ENCODE measurements at places on chromosomes 2 and 18. TPM values are rescaled to one million over a fixed set of nuclear protein-coding genes. Genes with fewer than 3 reads are reported as not detected.
A peak's percentile ranks its signal among the peaks of the same experiment; 100 is the strongest.

DNA sequence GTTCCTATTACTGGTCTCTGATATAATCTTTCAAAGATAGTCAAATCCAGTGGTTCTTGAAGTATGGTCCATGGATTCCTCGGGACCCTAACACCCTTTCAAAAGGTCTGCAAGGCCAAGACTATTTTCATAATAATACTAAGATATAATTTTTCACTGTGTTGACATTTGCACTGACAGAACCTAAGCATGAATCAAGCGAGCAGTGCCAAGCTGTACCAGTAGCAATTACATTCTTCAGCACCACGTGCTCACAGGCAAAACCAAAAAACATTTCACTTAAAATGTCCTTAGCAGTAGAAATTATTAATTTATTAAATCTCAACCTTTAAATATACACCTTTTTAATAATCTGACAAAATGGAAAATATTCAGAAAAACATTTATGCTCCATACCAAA is 59.1 kb downstream of the EIF2AK3 start:
- peaks cover 28% of the 10 kb centered on the region for H3K36me3 ChIP-seq
- no peak for DNase-seq
- no peak overlapping the region for H3K4me3 ChIP-seq
- H3K27me3 ChIP-seq = no peaks in the 10 kb centered on the region
- H3K4me1 ChIP-seq = no peaks in the 10 kb centered on the region
- no peak overlapping the region for H3K27ac ChIP-seq

- H3K4me1 ChIP-seq = peaks cover 13% of the 10 kb centered on the region
- DNase-seq = peak; percentile 49
- peak overlapping the region; percentile 87 for H3K27ac ChIP-seq
- peaks cover 5% of the 10 kb centered on the region for H3K36me3 ChIP-seq
Measured at GRCh38 chr2:10688921-10689807, 611 bp downstream of the NOL10 start.

DNA sequence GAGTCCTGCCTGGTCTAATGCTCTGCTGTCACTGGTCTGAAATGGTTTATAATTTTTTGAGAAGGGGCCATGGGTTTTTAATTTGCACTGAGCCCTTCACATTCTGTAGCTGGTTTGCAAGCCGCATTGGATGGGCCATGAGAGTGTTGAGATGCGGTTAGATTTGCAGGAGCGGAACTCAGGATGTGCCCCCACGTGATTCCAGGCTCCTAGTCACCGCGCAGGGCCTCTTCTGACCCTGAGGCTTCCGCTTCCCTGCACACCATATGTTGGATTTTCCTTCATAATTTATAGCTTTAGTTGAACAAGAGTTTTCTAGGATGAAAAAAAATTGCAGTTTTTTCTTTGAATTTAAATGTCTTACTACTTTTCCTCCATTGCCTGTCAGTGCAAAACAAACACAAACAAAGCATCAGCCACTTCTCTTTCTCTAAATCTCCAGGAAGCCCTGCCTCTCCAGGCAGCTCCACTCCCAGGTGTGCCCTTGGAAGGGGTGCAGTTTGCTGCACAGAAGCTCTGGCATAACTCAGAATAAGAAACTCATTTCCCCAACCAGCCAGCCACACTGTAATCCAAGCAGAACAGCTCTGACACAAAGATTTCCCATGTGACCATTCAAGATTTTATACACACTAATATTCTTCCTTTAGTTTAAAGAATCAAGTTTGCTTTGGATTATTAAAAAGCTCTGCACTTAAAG is 18.4 kb upstream of the TPO start:
- no peaks in the 10 kb centered on the region for H3K36me3 ChIP-seq
- H3K4me3 ChIP-seq = no peak overlapping the region
- DNase-seq = no peak
- H3K27ac ChIP-seq = no peak overlapping the region
- H3K4me1 ChIP-seq = no peaks in the 10 kb centered on the region

DNA sequence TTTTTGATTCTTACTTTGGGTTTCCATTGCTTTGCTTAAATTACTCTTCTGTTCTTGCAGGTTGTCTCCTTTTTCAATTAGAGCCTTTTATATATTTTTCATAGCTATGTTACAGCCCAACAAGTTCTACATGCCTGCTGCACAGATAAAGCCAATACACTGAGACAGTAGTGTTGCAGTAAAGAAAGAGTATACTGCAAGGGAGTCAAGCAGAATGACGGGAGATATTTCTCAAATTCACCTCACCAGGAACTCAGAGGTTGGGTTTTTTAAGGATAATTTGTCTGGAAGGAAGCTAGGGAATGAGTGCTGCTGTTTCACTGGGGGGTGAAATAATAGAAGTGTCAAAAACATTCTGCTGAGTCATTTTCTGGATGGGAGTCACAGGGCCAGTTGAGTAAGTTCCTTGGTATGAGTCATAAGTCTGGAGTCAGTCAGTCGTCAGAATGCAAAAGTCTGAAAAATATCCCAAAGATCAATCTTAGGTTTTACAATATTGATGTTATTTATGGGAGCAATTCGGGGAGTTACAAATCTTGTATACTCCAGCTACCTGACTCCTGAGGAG is 193.0 kb upstream of the RGPD4 start:
- H3K27me3 ChIP-seq = no peaks in the 10 kb centered on the region
- no peaks in the 10 kb centered on the region for H3K4me1 ChIP-seq
- no peak for DNase-seq
- no peaks in the 10 kb centered on the region for H3K36me3 ChIP-seq
- no peak overlapping the region for H3K4me3 ChIP-seq
- no peak overlapping the region for H3K27ac ChIP-seq

DNA sequence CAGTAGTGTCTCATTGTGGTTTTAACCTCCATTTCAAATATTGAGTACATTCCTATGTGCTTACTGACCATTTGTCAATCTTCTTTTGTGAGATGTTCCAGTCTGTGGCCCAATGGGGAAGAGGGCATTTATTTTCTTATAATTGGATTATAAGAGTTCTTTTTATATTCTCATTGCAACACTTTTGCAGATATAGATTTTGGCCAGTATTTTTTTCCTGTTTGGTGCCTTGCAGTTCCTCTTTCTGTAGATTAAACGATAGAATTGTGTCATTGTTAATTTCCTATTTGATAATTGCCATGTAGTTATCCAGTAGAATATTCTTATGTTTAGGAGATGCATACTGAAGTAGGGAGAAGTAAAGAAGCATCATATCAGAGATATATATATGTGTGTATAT is 56.4 kb upstream of the CYTIP start:
- no peaks in the 10 kb centered on the region for H3K4me1 ChIP-seq
- no peak overlapping the region for H3K4me3 ChIP-seq
- DNase-seq = no peak
- no peaks in the 10 kb centered on the region for H3K36me3 ChIP-seq
- H3K27me3 ChIP-seq = no peaks in the 10 kb centered on the region
- no peak overlapping the region for H3K27ac ChIP-seq

DNA sequence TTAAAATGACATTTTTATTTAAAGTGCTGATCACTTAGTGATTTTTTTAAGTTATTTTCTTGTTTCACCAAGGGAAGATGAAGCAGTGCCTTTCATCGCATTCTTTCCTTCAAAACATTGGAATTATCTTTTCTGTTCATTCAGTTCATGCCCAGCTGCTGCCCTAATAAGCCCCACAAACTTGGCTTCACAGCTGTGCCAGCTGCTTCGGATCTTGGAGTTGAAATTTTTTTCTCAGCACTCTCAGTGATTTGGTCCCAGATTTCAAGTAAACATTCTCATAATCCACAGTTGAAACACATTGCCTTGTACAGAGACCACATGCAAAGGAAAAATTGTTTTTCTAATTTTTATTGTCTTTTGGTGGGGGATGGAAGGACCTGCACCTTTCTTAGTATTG is 353.3 kb upstream of the LRP1B start:
- H3K27ac ChIP-seq = no peak overlapping the region
- no peaks in the 10 kb centered on the region for H3K27me3 ChIP-seq
- peak; percentile 78 for DNase-seq
- H3K36me3 ChIP-seq = no peaks in the 10 kb centered on the region
- no peak overlapping the region for H3K4me3 ChIP-seq

- no peak for DNase-seq
- peaks cover 2% of the 10 kb centered on the region for H3K36me3 ChIP-seq
- no peak overlapping the region for H3K4me3 ChIP-seq
- no peak overlapping the region for H3K27ac ChIP-seq
- H3K4me1 ChIP-seq = peaks cover 3% of the 10 kb centered on the region
- H3K27me3 ChIP-seq = no peaks in the 10 kb centered on the region
Measured at GRCh38 chr2:178412047-178412446, 38.9 kb downstream of the PRKRA start.

- H3K36me3 ChIP-seq = no peaks in the 10 kb centered on the region
- DNase-seq = no peak
- no peak overlapping the region for H3K4me3 ChIP-seq
- H3K27me3 ChIP-seq = no peaks in the 10 kb centered on the region
- no peak overlapping the region for H3K27ac ChIP-seq
- H3K4me1 ChIP-seq = peaks cover 5% of the 10 kb centered on the region
Measured at GRCh38 chr2:207706936-207707860, 4.2 kb upstream of the CCNYL1 start.

- peaks cover 26% of the 10 kb centered on the region for H3K27me3 ChIP-seq
- H3K4me3 ChIP-seq = no peak overlapping the region
- peaks cover 5% of the 10 kb centered on the region for H3K4me1 ChIP-seq
- no peaks in the 10 kb centered on the region for H3K36me3 ChIP-seq
- H3K27ac ChIP-seq = no peak overlapping the region
Measured at GRCh38 chr2:148888003-148888501, 13.0 kb downstream of the KIF5C start.

DNA sequence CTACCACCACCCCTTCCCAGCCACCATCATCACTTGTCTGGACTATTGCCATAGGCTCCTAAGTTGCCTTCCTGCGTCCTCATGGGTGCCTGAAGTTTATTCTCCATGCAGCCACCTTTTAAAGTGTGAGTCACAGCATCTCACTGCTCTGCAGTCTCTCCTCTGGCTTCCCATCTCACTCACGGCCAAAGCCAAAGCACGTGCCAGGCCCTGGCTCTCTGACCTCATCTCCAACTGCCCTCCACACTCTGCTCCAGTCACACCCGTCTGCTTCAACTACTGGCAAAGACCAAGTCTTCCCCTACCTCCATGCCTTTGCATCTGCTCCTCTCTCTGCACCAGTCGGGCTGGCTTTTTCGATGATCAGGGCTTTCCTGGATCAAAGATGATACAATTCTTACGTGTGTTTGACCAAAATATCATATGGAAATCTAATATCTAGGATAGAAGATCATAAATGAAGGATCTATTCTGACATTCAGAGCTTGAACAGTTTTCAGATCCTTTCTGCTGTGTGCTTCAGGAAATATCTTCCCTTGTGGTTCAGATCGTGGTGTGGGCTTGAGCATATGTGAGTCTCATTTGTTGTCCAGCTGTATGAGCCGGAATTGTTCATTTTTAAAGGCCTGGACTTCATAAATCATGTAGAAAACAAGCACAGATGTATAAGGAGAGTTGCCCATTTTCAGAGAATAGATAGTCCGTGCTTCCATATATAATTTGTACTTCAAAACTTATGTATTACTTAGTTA is 175.6 kb downstream of the PRKCE start:
- DNase-seq = peak; percentile 78
- H3K27ac ChIP-seq = peak overlapping the region; percentile 75
- H3K4me1 ChIP-seq = peaks cover 33% of the 10 kb centered on the region
- no peaks in the 10 kb centered on the region for H3K27me3 ChIP-seq
- H3K4me3 ChIP-seq = no peak overlapping the region

- H3K4me1 ChIP-seq = no peaks in the 10 kb centered on the region
- DNase-seq = no peak
- no peaks in the 10 kb centered on the region for H3K36me3 ChIP-seq
- H3K27me3 ChIP-seq = peaks cover 2% of the 10 kb centered on the region
- no peak overlapping the region for H3K27ac ChIP-seq
Measured at GRCh38 chr2:11546072-11546471, 12.2 kb downstream of the GREB1 start.

DNA sequence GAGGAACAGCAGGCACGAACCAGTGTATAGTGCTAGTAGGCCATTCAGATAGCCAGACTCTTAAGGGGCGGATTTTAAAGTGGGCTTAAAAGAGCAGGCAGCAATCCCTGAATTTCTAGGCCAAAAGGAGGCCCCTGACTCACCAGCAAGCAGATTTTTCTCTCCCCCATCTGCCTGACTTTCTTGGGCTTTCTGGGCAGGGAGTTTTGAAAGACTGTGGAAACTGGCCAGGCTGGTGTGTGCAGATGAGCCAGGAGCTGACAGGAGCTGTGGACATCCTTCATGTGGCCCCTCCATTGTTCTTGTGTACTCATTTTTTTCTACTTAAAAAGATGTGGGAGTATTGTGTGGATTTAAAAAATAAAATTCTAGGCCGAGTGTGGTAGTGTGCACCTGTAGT is 59.0 kb downstream of the GLI2 start:
- peaks cover 45% of the 10 kb centered on the region for H3K4me1 ChIP-seq
- no peaks in the 10 kb centered on the region for H3K36me3 ChIP-seq

DNA sequence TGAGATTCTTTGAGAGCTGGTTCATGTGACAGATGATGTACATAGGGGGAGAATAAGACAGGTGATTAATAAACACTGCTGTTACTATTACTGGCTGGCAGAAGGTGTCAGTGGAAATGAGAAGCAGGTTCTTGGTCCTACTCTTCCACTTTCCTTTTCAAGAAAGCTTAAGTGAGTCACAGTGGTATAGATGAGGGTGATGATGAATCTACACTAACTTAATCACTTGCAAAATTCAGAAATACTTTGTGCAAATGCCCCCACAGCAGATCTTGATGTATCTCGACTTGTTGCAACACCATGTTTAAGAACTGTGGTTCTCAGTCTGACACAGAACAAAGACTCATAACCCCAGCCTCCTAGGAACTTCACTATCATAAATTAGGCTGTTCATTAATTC is 35.9 kb upstream of the MGAT5 start:
- no peak overlapping the region for H3K4me3 ChIP-seq
- peaks cover 9% of the 10 kb centered on the region for H3K4me1 ChIP-seq
- no peak overlapping the region for H3K27ac ChIP-seq
- no peaks in the 10 kb centered on the region for H3K36me3 ChIP-seq
- H3K27me3 ChIP-seq = no peaks in the 10 kb centered on the region

GRCh38 chr2:41496908-41497307 is 550.9 kb upstream of the PKDCC start:
- no peak for DNase-seq
- no peaks in the 10 kb centered on the region for H3K4me1 ChIP-seq
- no peak overlapping the region for H3K4me3 ChIP-seq
- H3K27me3 ChIP-seq = no peaks in the 10 kb centered on the region
- H3K36me3 ChIP-seq = no peaks in the 10 kb centered on the region

DNA sequence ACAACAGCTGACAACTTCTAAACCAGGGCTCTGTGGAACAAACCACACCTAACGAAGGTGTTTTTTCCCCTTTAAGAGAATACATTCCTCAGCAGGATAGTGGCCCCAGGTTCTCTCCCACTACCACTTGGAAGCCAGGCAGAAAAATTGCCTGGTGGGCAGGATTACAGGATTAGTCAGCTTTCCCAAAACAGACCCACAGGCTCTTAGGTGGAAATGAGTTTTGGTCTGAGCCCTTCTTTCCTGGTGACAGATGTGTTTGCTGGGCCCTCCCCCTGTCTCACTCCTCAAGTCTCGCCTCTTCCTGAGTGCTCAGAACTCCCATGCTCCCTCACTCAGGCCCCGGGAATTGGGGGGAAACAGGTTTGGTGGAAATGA is 139.4 kb upstream of the HAAO start:
- H3K27ac ChIP-seq = peak overlapping the region; percentile 55
- H3K4me1 ChIP-seq = peaks cover 80% of the 10 kb centered on the region
- DNase-seq = peak; percentile 64
- H3K27me3 ChIP-seq = no peaks in the 10 kb centered on the region
- H3K36me3 ChIP-seq = no peaks in the 10 kb centered on the region
- no peak overlapping the region for H3K4me3 ChIP-seq

- H3K36me3 ChIP-seq = peaks cover 27% of the 10 kb centered on the region
- no peak overlapping the region for H3K4me3 ChIP-seq
Measured at GRCh38 chr2:47034973-47035609, 119.5 kb upstream of the MCFD2 start.

FEV gene
- total RNA-seq = not detected

TDRD15 gene
- not detected for total RNA-seq

SOCS6 gene
- total RNA-seq = 16.6 TPM

TTR gene
- 0.27 TPM for total RNA-seq

ABHD1 gene
- total RNA-seq = 0.09 TPM

ICOS gene
- not detected for total RNA-seq

SULT6B1 gene
- total RNA-seq = not detected
